ENCODE measurements at places on chromosomes 5 and 9.

DNA sequence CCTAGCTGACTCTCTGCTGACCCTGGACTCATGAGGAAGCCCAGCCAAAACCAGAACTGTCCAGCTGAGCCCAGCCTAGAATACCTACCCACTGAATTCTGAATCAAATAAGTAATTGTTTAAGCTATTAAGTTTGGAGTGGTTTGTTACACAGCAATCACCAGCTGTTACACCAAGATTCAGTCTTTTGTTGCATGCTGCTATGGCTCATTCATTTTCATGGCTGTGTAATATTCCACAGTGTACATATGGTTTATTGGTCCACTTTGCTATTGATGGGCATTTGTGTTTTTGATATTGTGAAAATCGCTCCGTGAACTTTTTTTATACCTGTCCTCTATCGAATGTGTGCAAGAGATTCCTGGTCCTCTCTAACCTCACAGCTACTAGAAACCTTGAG, 156.4 kb downstream of the FGF18 start:
- no peak for DNase-seq

DNA sequence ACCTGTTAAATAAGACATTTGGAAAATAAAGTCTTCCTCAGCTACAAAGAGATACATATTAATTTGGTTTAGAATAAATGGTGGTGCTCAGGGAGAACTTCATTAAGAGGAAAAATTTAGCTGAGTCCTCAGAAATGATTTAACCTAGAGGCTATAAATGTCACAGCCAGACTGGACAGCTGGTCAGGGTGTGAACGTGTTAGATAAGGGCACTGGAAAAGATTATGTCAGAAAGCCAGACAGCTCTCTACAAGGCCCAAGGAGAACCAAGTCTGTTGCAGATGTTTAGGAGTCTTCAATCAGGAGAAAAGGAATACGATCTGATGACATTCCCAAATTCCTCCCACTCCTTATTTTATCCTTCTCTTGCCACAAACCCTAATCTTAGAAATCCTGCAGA, 265.2 kb downstream of the MAT2B start:
- no peak for DNase-seq

- no peak for DNase-seq
These were observed 36.9 kb downstream of the ANKRD33B start for GRCh38 chr5:10600626-10601245.

DNA sequence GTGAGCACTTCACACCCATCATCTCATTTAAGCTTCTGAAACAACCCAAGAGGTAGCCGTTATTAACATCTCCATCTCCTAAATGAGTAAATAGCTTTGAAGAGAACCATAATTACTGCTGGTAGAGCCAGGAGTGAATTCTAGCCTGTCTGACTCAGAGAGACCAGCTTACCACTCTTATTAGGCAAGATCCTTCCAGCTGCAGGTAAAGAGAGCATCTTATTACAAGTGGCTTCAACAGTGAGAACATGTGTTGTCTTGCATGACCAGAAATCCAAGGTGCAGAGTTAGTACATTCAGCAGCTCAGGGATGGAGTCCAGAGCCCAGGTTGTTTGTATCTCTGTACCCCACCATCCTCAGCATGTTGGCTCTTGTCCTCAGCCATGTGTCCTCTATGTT, 10.9 kb upstream of the AFAP1L1 start:
- no peak for DNase-seq

- DNase-seq: no peak
These were observed 255.0 kb downstream of the EFNA5 start for GRCh38 chr5:107415762-107416161.

DNA sequence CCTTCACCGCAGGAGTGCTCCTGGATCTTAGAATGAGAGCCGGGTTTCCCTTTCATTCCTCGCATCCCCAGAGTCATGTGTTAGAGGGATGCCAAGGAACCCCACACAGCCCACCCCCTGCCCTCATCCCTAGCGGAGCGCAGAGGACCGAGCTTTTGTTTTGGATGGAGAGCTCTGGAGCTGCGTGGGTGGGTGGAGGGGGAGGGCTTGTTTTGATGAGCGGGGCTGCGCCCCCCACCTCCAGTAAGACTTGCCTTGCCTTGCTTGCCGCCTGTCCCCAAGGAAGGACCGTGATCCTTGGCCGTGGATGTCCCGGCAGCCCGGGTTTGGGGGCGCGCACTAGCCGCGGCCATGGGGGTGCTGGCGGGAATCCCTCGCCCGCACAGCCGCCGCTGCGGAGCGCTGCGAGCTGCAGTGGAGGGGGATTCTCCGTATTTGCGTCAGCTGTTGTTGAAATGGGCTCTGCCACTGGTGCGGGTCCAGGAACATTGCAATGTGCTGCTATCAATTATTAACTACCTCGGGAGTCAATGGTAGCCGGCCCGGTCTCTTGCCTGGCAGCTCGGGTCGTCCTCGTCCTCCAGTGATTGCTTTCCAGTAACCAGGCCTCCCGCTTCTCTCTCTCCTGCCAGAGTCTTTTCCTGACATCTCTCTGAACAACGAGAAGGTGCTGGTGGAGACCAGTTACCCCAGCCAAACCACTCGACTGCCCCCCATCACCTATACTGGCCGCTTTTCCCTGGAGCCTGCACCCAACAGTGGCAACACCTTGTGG, 1.0 kb downstream of the EGR1 start:
- DNase-seq: no peak

DNA sequence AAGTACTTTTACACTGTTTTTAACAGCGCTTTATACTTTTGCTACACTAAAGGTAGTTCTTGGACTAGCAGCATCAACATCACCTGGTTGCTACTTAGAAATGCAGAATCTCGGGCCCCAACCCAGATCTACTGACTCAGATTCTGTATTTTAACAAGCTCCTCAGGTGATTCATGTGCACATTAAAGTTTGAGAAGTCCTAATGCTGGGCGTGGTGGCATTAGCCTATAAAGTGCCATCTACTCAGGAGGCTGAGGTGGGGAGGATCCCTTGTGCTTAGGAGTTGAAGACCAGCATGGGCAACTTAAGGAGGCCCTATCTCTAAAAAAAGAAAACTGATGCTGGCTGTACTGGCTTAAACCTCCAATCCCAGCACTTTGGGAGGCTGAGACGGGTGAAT, 26.7 kb downstream of the TMEM252 start:
- no peak for DNase-seq

DNA sequence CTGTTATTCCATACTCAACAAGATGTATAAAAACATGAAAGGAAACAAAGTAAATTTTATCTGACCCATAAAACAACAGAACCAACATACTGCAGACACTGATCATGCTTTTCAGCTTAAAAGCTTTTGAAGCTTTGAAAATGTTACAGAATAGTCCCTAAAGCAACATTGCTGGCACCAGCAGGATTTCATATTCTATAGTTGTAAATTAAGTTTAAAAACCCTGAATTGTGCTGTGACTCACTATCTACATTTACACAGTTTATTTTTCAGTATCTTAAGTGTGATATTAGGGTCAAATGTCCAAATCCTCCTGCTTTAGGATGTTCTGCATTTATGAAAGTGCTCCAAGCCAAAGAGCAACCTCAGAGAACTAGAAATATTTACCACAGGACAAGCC, 59.9 kb downstream of the ZFR start:
- DNase-seq: no peak

DNA sequence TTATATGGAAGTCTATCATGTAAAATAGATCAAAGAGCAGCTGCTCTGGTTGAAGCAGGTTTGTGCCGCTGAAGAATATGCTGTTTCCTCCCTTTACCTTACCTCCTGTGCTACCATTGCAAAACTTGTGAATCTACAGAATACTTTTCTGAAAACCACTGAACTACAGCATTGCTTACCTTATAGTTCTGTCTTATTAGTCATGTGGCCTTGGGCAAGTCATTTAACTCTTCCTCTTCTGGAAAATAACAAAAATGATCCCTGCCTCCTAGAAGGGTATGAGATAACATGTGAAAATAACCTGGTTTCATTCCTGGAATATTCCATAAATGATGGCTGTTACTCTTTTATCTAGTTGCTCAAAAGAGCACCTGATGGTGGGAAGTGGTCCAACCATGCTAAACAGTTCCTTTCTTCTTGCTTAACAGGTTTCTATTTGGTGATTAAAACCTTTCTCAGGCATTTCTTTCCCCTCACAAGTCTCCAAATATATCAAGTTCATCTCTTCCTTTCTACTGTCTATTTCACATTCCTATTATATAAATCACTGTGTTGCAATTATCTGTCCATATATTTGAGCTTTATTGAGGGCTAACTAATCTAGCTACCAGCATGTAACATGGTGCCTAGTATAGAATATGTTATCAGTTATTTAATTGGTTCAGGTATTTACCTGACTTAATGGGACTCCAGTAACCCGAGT, 15.0 kb downstream of the TRIM32 start:
- DNase-seq: no peak

DNA sequence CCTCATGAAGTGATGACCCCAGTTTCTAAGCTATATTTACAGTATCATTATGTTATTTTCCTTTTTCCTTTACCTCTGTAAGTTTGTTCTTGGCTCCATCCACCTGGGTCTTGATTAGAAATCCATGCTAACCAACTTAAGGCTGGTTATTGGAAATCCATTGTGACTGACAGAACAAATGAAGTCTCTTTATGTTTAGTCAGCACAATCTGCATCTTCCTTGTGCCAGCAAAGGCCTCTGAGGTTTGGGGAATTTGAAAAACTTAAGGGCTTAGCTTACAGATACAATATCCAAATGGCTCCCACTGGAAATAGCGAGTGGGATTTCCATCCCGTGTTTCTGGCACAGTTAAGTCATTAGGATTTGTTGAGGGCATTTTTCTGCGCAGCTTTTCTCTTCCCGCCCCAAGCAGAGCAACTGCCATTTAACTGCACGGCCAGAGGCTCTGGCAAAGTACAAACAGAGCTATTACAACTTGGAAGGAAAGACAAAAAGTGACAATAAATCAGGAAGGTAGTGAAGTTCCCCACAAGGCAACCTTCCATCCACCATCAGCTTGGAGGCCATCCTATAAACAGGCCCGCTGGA, 64.2 kb downstream of the DCP2 start:
- DNase-seq: no peak

DNA sequence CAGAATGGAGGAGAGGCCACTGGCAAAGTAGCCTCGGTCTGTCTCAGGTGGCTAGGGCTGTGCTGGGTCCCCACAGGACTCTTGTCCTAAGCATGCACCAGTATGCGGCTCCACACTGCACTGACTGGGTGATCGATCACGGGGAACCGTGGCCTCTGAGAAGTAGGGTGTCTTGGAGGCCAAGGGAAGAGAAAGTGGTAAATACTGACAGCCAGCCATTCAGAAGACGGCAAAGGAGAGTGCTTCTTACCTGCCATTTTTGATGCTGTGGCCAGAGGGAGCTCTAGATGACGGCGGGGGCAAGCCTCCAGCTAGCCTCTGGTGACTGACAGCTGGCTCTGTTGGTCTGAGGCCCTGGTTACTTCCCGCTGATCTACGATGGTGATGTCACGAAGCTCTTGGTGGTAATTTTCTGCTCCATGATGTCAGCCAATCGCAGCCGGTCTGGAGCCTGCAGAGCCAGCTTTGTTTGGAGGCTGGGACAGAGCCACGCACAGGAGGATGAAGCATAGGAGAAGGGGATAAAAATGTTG, 40.4 kb upstream of the GADD45G start:
- no peak for DNase-seq

DNA sequence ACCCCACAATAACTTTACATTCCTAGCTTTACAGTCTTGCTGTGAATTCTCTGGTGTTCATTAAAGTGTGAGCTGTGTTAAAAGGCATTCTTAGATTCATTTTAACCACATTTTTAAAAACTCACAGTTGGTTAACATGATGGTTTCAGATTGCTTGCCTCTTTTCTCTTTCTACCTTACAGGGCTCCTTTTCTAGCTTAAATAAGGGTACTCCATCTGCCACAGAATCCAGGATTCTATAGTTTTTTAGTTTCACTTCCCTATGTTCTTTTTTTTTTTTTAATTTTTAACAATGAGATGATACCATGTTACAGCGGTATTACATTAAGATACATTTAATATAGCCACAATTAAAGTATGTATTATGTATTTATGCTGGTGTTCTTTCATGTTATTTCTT, 3.9 kb upstream of the FBXO4 start:
- no peak for DNase-seq

DNA sequence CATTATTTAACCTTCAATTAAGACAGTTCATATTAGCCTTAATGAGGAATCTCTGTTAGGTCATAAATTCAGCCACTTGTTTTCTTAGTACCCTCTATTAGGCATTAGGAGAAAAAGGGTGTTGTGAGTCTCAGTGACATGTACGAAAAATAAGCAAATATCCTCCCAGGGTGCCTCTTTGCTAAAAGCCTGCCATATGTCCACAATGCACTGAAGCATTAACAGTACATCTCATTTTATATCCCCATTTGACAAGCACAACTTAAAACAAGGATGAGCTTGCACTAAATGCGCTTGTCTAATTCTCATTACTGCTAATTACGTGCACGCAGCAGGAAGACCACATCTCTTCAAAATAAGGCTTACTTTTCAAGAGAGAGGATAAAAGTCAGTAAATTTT, 48.4 kb upstream of the SRFBP1 start:
- DNase-seq: no peak

DNA sequence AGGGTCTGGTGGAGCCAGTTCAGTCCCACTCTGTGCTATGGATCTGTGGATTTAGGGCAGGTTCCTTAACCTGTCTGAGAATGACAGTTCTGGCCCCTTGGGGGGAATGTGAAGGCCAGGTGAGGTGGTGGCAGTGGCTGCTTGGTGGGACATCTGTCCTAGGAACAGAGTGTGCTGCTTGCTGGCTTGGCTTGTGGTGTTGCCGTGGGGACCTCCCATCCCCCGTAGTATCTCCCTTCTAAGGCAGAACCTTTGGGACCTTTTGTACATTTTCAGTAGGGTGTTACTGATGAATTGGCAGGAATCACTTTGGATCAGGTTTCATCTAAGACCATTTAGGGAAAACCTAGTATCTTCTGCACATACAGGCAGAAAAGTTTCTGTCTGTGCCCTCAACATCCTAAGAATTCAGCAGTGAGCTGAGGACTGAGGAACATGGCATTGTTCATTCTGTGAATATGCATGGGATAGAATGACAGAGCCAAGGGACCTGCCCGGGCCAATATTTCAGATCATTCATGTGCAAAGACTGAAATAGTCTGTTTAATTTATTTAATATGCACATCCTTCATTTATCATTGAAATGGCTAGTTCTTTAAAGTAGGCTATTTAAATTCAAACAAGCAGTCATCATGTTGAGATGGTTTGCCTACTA, 64.6 kb downstream of the WNK2 start:
- DNase-seq: no peak

- DNase-seq: no peak
These were observed 56.8 kb upstream of the OLFM1 start for GRCh38 chr9:135030566-135031226.

DNA sequence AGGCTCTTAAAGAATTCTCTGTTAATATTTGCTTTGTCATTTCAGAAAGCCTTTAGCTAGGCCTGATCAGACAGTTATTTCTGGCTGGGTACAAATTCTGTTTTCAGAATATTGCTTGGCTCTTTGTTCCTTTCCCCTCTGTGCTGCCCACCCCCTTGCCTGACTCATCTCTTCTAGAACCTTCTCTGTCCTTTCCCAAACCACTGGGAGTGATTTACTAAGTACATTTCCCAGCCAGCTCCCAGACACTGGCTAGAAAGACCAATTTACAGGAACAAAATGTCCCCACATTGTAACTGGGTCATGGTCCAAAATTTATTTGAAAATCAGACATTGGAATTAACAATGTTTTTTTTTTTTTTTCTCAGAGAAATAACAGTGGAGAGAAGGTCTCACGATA, 133.1 kb upstream of the MAP1B start:
- no peak for DNase-seq

- peak; percentile 24 for DNase-seq
These were observed 201.3 kb downstream of the HSD17B3 start for GRCh38 chr9:96100385-96101300.

Data from hypothalamus (tissue), 51 donors.